Activated CD4-positive, alpha-beta T cell treated with anti-CD3 and anti-CD28 coated beads for 36 hours (primary cell): ENCODE measurements at places on chromosomes 12 and 14. TPM values are rescaled to one million over a fixed set of nuclear protein-coding genes. Genes with fewer than 3 reads are reported as not detected.

CCND2 gene
- 369 TPM for total RNA-seq

KRT71 gene
- not detected for total RNA-seq

USP44 gene
- total RNA-seq: 5.3 TPM

ZNF384 gene
- total RNA-seq: 79.0 TPM

HSPA2 gene
- total RNA-seq: 3.2 TPM
